ENCODE measurements at places on chromosomes 3 and 15.

DNA sequence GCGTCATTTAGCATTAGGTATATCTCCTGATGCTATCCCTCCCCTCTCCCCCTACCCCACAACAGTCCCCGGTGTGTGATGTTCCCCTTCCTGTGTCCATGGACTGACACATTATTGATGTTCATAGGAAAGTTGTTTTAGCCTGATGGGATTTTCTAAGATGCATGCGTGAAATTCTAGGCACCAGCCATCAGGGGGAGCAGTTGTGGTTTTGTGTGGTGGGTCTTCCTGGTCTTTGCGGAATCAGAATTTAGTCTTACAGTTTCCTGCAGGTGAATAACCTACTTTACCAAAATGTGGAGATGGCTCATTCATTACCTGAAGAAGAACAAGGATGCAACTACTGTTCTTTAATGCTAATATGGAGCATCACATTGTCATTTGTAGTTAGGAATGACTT is 455.0 kb upstream of the THBS1 start:
- no peak for DNase-seq

GRCh38 chr3:153640689-153641665 is 479.0 kb downstream of the RAP2B start:
- no peak for DNase-seq

- DNase-seq, result no peak
Observed at GRCh38 chr3:5466717-5467116, 279.2 kb downstream of the EDEM1 start.

- no peak for DNase-seq
Observed at GRCh38 chr3:18246336-18247060, 178.6 kb downstream of the SATB1 start.

DNA sequence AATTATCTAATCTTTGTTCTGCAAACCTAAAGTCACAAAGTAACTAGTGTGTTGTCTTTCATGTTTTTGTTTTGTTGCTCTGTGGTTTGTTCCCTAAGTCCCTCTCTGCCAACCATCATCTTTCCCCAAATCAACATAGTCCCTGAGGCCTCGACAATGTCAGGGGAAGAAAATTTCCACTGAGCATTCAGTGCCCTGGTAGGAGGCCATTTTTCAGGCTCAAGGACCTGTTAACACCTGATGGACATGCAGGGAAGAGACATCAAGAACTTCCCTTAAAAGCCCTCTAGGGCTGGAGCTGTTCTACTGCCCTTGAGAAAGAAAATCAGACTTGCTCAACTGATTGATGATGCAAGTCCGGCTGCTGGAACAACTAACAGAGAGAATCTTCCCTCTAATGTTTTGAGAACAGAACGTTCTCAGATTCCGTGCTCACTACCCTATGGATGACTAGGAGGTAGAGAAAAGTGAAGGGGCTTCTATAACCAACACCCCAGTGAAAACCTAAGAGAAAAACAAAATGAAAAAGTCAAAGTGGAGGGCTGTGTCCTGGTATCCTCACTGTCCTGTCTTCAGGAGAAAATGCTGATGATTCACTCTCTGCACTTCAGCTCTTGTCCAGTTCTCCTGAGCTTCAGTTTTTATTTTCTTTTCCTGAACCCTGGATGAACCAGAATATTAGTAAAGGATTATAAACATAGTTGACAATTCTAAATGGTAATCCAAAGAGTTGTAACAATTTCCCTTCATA is 373.1 kb downstream of the FOXP1 start:
- DNase-seq, result no peak
